ENCODE measurements at places on chromosomes 7 and 10.

DNA sequence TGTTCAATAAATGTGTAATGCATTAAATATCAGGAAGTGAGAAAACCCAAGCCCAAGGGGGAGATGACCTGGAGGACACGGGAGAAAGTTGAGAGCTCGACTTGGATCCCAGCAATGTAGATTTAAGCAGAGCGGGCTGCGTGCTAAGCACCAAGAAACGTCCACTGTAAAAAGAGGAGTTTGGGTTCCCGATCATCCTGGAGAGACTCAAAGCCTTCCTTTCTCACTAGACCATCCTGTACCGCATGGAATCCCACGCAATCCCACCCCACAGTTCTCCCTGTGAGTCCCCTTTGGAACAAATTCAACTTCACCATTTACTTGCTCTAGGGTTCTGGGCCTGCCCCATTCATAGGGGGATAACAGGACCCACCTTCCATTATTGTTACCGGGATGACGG, 2.4 kb downstream of the TRPV6 start:
- no peak for DNase-seq

DNA sequence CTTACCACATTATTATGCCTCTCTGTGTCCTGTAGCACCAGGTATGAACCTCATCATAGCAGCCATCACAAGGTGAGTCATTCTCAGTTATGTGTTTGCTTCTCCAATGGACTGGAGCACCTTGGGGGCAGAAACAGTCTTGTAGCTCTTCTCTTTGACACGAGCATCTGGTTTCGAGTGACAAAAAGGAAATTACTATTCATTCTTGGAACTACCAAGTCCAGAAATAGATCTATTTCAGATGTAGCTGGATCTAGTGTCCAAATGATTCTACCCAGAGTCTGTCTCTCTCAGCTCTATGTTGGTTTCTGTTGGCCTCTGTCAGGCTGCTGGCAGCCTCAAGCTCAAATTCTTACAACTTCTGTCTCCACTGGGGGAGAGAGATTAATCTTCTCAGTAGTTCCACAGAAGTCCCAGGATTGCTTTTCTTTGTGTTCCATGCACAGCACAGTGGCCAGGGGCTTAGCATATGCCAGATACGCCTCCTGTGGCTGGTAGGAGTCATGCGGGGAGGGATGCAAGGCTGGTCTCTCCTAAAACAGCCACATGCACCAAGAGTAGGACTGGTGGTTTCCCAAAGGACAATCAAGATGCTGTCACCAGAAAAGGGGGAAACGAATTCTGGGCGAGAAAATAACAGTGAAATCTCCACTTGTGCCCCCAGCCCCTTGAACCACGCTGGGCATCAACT, 37.2 kb upstream of the PAPSS2 start:
- no peak for DNase-seq

GRCh38 chr7:84612981-84613681, 418.5 kb upstream of the SEMA3A start:
- DNase-seq, result peak; percentile 10

DNA sequence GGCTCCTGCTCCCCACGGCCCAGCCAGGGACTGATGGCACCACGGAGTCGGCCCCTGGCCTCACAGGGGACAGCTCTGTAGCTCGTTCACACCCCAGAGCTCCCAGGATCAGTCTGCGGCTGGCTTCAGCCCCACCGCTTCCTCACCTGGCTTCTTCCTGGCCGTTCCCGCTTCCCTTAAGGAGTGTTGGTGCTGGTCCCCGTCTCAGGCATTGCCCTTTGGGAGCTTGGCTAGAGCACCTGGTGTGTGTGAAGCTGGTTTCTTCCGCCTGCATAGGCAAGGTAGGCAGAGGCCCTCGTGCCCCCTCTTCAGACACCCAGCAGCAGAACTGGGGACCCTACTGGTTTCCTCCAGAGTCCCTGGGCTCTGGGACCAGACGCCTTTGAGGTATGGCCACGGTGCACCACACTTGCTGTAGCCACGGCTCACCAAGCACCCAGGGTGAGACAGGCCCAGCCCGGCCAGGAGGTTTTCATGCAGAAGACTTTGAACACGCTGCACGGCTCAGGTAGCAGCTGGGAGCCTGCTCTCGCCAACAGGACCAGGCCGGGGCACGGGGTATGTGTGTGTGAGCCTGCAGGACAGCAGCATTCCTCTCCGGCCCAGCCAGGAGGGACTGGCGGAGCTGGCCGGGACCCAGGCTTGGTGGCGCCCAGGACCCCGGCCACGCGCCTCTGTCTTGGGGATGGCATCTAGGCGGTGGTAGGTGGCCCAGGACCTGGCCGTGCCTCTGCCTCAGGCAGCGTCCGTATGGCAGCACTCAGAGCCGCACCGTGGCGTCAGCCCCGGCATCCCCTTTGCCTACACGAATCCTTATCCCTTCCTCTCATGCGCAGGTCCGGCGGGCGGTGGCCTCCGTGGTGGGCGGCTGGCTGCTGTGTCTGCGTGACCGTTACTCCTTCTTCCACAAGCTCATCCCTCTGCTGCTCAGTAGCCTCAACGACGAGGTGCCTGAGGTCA, 13.2 kb upstream of the PRKAR1B start:
- no peak for DNase-seq

DNA sequence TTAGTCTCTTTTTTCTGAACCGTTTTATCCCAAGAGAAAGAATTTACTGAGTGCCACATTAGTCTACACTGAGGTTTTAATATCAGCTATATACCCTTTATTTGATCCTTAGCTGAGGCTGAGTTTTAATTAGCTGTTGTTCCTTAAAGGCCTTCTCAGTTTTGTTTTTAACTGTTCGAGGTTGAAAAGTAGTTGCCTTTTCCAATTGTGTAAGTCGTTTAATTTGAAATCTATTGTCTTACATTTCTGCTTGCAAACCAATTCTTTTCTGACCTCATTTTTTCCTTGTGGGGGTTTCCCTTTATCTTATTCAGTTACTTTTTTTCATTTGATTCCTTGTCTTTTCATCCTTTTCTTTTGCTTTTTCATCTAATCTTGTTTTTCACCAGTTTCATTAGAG, 30.8 kb downstream of the UMAD1 start:
- no peak for DNase-seq

DNA sequence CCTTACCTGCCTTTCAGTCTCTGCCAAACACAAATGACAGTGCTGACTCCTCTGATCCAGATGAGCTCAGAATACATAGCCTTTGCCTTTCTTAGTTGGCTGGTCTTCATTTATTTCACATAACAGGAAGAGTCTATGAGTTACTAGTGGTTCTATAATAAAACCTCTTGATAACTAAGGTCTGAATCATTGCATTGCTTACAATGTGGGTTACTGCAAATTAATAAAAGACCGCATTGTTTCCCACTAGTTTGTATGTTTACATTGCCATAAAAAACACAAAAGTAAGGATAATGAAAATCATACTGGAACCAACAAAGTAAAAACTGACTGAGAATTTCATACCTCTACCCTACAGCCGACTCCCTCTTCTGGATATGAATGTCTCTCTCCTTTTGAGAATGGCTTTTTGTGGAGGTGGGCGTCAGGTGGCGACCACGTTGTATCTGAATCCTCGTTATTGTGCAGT, 62.0 kb upstream of the AKR1E2 start:
- DNase-seq, result no peak

DNA sequence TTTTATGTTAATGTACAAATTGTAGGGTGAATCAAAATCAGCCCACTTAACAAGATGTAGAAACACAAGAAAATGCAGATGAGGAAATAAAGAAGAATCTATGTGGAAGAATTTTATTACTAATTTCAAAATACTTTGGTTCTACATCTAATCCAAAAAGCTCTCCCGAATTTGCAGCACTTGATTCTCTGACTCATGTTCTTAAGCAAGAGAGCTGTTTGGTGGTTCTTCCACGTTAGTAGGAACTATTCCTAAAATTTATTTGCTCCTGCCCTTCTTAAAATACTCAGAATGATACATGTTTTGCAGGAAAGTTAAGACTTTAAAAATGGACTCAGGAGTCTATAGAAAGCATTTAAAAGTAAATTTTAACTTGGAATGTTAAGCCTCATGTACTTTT, 91.8 kb downstream of the ZMYND11 start:
- DNase-seq, result no peak

GRCh38 chr10:117365612-117366011, 9.6 kb downstream of the PDZD8 start:
- DNase-seq, result no peak

GRCh38 chr7:55409482-55410225, 44.5 kb downstream of the LANCL2 start:
- DNase-seq, result no peak

DNA sequence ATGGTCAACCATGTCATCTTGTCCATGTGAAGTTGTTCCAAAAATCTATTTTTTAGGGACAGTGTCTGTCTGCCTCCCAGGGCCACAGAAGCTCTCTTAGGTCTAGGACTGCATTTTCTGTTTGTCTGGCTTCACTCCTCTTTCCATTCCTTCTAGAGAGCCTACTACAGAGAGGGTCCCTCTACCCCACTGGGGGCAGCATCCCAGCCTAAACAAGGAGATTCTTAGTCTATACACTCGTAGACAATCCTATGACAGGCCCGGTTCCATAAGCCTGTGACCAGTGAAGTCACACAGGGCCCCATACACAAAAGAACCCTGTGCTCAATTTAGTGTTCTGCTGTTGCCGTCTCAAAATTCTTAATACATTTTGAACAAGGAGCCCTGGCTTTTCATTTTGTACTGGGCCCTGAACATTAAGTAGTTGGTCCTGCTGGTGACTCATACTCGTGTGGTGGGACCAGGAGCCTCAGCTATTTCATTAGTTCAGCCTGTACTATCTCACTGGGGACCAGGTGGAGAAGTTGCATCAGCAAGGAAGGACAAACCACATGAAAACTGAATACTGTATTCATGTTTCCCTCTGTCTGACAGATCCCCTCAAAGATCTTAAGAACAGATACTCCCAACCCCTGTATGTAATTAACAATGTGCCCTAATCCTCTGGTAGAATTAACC, 23.5 kb upstream of the FAM180A start:
- no peak for DNase-seq

- peak; percentile 36 for DNase-seq
These were observed 775 bp downstream of the STARD3NL start for GRCh38 chr7:38178695-38179344.

DNA sequence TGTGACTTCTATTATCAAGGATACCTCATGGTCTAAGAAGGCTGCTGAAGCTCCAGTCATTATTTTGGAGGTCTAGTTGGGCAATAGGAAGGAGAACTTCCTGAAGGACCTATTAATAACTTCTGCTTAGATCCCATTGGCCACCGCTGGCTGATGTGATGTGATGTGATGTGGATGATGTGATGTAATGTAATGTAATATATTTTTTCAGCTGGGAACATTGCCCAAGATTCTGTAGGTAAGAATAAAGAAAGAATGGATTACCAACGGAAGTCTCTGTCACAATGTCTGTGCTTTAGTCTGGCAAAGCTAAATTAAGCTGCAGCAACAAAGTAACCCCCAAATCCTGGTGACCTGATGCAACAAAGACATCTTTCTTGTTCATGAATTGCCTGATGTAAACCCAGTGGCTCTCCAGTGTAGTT, 233.7 kb downstream of the PTEN start:
- DNase-seq, result no peak

DNA sequence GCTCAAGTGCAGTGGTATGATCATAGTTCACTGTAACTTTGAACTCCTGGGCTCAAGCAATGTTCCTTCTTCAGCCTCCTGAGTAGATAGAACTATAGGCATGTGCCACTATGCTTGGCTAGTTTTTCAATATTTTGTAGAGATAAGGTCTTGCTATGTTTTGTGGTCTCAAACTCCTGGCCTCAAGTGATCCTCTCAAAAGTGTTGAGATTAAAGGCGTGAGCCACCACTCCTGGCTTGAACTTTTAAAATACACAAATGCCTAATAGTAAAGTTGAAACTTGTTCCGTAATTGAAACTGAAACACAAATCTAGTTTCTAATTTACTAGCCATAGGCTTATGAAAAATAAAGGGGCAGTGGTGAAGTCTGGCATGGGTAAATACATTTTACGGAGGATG, 65.7 kb downstream of the AP3M1 start:
- DNase-seq, result no peak

GRCh38 chr7:112877691-112878460, 87.7 kb upstream of the TMEM168 start:
- DNase-seq, result no peak

DNA sequence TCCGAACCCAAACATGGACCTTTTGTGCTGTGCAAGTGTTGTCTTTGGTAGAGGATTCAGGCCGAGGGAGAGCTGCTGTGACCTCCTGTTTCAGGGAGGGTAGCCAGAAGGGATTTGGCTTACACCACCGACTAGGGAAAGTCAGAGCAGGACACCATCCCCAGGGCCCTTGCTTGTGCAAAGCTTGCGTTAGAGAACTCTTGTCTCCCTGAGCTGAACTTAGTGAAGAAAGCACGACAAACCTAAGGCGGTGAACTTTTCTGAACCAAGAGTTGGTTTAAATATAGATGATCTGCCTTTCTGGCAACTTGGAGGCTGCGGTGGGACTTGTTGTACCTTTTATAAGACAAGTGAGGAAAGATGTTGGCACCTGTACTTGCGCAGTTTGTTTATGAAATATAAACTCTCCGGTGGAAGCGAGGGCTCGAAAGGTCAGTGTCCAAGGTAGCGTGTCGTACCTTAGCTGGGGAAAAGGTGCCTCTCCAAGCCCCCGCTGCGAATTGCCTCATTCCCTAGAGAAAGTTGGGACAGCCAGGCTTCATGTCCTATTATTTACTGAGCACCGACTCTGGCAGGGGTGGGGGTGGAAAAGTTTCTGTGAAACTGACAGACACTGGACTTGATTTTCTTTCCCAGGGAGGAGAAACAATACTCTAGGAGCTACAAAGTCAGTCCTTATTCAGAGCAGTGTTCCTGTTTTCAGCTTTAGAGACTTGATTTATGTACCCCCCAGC, 31.6 kb downstream of the WBP1L start:
- DNase-seq, result no peak

- DNase-seq, result no peak
These were observed 76.2 kb downstream of the PLCE1 start for GRCh38 chr10:94069884-94070283.

DNA sequence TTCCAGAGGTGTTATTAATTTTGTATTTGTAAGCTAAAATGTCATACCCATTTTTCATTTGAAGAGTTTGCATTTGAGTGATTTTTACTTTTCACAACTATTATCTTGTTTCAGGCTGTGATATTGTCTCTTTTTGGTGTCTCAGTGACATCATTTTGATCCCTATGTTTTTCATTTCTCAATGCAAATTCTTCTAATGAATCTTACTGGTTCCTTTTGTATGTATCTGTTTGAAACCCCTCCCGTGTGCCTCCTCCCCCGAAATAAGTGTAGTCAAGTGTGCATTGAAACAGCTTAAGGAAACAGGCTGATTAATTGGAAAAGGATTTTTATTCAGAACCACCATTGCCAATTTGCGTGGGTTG, 77.8 kb downstream of the SHH start:
- DNase-seq, result no peak

- DNase-seq, result no peak
These were observed 21.6 kb downstream of the KCNH2 start for GRCh38 chr7:150956395-150957132.

All from NCI-H2227 treated with DMSO at 0.1 percent for 48 hours (cell line).